CD4-positive, alpha-beta T cell treated with Interferon alpha-2 for 1 hour (primary cell): ENCODE measurements at places on chromosomes 16 and 17.
A peak's percentile ranks its signal among the peaks of the same experiment; 100 is the strongest.

GRCh38 chr16:27929818-27930217 is 133.7 kb downstream of the GSG1L start:
- DNase-seq = no peak

GRCh38 chr16:81394966-81395655 is 49.5 kb upstream of the CMIP start:
- no peak for DNase-seq

DNA sequence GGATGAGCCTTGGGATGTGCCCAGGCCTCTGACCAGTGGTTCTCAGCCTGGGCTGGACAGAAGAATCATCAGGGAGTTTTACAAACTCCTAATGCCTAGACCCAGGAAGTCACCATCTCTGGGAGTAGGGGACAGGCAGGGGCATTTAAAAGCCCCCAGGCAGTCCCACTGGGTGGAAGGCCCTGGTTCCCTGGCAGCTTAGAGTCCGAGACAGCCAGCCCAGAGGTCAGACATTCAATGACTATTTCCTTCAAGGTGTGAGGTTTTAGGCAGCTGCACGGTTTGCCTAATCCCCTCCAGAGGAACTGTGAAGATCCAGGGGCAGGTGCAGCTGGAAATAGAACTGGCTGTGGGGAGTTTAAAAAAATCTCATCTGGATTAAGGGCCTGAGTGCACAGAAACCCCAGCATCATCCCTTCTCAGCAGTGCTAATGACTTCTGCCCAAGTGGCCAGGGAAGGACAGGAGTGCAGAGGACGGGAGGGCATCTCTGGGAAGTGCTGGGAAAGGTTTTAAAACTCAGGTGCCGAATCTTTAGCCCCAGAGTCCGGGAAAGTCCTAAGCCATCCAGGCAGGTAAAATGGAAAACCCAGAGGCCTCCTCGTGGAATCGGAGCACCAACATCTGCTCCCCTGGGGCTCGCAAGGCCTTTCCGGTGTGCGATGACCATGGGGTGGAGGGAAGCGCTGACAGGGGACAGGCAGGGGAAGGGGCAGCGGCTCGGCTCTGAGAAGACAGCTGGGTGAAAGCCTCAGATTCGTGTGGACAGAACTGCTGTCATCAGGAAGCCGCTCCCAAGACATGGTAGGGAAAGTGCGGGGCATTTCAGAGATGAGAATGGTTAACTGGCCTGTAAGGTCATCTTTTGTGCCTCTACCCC is 1.5 kb upstream of the LGALS3BP start:
- DNase-seq = no peak

DNA sequence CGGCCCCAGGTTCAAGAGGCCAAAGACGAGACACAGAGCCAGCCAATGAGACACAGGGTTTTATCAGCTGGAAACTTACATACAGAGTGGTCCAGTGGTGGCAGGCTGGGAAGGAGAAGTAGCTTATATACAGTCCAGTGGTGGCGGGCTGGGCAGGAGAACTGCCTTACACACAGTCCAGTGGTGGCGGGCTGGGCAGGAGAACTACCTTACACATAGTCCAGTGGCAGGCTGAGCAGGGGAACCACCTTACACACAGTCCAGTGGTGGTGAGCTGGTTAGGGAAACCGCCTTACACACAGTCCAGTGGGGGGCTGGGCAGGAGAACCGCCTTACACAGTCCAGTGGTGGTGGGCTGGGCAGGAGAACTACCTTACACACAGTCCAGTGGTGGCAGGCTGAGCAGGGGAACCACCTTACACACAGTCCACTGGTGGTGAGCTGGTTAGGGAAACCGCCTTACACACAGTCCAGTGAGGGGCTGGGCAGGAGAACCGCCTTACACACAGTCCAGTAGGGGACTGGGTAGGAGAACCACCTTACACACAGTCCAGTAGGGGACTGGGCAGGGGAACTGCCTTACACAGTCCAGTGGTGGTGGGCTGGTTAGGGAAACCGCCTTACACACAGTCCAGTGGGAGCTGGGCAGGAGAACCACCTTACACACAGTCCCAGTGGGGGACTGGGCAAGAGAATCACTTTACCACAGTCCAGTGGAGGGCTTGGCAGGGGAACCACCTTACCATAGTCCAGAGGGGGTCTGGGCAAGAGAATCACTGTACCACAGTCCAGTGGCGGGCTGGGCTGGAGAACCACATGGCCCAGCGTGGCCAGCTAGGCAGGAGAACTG is 90.9 kb downstream of the GAS7 start:
- DNase-seq = peak; percentile 37

GRCh38 chr17:77555121-77555591 is 403.3 kb upstream of the TNRC6C start:
- no peak for DNase-seq

DNA sequence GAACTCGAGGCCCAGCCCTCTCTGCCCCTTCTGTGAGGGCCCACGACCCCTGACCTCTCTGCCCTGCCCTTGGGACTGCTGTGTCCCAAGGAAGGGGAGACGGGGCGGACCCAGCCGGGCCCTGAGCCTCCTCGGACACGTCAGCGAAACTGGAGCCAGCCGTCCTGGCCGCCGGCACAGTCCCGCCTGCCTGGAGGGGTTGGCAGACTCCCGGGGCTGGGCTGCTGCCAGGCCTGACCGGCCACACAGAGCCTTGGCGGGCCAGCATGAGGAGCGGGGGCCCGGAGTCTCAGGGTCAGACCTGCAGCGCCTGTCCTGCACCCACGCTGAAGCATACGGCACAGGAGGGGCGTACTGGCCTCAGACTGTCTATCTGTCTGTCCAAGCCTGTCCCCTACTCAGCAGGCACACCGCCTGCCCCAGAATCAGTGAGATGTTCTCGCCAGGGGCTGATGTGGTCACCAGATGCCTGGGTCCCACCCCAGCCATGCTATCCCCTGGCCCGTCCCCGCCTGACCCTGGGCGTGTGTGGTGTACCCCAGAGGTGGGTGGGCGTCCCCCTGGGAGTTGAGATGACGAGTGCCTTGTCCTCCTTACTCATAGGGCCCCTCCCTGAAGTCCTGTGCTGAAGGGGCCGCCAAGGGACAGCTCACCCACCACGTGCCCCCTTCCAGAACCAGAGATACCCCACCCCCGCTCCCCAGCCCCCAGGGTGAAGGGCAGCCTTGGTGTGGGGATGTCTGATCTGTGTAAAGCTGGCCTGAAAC is 4.7 kb downstream of the VASN start:
- no peak for DNase-seq

DNA sequence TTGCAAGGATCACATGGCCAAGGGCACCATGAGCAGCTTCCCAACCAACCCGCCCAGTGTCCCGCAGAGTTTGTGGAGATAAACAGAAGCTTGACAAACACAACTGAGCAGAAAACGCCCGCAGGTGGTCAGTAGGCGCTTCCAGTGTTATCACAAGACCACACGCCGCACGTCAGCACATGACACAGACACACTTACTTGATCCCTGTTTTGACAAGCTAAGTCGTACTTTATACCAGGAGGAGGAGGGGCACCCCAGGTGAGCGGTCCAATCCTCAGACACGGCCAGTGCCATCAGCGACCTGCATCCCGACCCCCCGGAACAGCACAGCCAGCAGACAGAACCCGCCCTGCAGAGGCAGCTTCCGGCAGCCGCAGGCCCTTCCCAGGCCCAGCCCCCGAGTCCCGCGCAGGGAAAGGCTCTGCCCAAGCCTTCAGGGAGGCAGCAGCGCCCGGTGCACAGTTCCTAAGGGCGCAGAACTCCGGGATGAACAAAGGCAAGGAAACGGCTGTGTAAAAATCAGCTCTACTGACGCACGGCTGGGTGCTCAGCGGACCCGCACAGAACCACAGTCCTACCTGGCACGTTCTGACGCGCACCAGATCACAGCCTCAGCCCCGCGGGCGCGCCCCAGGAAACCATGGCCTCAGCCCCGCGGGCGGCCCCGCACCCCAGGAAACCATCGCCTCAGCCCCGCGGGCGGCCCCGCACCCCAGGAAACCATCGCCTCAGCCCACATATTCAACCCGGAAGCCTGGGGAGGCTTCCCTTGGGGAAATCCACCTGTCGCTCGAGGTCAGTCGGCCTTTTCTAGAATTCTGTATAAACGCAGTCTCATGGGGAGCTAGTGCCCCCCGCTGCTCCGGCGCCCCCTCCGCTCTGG is 27.8 kb downstream of the AXIN1 start:
- peak; percentile 73 for DNase-seq

DNA sequence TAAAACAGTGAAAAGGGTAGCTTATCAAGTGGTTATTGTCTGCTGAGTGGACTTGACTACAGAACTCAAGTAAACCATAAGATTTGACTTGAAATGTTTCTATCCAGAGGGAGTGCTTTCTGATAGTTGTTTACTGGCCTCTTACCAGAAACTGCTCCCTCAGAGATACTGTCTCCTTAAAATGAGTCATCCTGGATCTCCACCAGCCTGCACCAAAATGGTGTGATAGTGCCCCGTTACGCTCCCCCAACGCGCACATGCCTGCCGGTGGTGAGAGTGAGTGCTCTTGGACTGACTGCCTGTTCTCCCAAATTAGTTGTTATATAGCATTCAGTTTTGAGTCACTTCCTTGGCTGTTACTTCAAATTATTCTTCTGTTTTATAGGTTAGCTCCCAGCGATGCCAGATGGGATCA is 22.9 kb downstream of the PRCD start:
- DNase-seq = no peak

GRCh38 chr16:85091522-85091910 is 20.8 kb downstream of the CIBAR2 start:
- DNase-seq = no peak

DNA sequence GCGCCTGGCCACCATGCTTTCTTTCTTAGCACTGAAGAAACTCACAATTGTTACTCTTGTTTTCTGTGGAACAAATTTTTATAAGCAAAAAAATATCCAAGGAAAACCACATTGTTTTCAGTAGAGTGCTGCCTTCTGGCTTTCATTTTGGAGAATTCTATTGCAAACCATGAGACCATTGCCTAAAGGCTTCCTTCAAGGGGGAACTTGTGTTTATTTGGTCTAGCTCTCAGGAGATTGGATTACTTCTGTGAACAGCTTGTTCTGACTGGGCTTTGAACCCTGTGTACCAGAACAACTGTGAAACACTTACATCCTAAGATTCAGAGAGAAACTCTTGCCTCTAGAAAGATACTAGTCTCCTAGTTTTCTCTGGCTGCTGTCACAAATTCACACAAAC is 32.1 kb downstream of the TOM1L1 start:
- no peak for DNase-seq

- DNase-seq = no peak
Measured at GRCh38 chr17:48588528-48588927, 1.5 kb downstream of the HOXB3 start.
